ENCODE measurements at places on chromosomes 12 and 14. TPM values are rescaled to one million over a fixed set of nuclear protein-coding genes. Genes with fewer than 3 reads are reported as not detected.

DNA sequence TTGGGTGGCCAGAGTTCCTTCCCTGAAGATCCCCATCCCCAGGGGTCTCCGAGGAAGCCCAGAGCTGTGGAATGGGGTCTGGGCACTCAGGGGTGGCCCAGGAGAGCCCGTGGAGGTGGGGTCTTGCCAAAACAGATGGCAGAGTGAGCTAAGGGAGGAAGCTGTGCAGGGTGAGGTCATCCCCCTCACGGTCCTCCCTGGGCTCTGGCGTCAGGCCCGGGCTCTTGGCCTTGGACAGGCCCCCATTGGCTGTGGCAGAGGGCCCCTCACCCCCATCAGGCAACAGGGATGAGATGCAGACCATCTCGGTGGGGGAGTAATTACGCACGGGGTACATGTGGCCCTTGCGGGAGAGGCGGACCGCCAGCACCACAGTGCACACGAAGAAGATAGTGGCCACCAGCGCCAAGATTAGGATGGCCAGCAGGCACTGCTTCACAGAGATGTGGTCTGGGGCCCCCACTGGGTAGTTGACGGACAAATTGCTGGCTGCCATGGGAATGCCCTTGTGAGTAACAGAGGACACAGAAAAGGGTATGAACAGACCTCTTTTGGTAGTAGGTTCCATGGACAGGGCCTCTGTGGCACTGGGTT lies 10.7 kb downstream of the SELPLG start:
- H3K4me1 ChIP-seq, result no peaks in the 10 kb centered on the region
- H3K36me3 ChIP-seq, result no peaks in the 10 kb centered on the region
- peak overlapping the region; percentile 8 for H3K27ac ChIP-seq
- no peak overlapping the region for H3K4me3 ChIP-seq
- no peak for DNase-seq

DNA sequence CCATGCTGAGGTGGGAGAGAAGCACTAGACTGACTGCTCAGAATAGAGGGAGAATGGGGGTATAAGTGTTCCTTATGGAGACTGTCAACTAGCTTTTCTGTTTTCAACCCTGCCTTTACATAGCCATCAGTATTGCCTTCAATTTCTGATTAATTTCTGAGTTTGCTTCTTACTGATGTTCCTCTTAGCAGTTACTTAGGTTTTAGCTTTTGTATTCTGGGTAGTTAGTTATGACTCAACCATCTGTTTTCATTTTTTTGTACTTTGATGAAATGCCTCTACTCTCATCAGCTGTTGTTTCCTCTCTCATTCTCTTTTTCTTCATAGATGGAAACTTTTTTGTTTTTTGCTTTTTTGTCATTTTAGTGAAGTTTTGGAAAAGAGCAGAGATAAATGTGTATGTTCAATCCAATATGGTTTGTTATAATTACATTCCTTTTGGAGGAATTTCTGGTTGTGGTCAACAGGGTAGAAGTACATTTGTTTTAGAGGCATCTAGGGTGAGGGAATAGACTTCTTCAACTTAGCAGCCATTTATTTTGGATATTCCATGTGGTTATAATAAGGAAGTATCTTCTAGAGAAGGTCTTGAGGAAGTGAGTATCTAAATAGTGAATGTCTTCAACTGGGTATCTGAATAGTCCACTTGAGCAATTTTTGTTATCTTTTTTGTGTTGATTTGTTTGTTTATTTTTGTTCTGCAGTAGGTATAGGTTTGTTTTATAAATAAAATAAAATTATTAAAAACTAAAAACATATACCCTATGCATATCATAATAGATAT lies 29.6 kb downstream of the PMCH start:
- H3K36me3 ChIP-seq, result no peaks in the 10 kb centered on the region
- H3K4me3 ChIP-seq, result no peak overlapping the region
- DNase-seq, result no peak
- no peaks in the 10 kb centered on the region for H3K4me1 ChIP-seq
- no peak overlapping the region for H3K27ac ChIP-seq

DNA sequence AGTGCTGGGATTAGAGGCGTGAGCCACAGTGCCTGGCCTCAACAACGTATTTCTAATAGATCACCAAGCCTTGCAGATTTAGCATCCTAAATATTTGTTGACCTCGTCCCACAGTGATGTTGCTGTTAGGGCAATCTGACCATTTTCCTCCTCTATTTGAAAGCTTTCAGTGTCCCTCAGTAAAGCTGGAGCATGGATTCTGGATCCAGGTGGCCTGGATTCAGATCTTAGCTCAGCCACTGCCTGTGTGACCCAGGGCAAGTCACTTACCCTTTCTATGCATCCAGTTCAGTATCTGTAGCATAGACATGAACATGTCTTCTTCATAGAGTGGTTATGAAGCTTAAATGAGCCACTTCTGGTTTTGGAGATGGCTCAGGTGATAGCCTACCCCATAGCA lies 3.9 kb upstream of the HSP90AA1 start:
- no peak for DNase-seq
- H3K36me3 ChIP-seq, result no peaks in the 10 kb centered on the region
- H3K4me3 ChIP-seq, result no peak overlapping the region
- H3K27ac ChIP-seq, result no peak overlapping the region

GRCh38 chr14:90562652-90563051 lies 165.8 kb downstream of the CALM1 start:
- no peaks in the 10 kb centered on the region for H3K4me1 ChIP-seq
- no peak for DNase-seq
- no peaks in the 10 kb centered on the region for H3K36me3 ChIP-seq
- H3K27ac ChIP-seq, result no peak overlapping the region

DNA sequence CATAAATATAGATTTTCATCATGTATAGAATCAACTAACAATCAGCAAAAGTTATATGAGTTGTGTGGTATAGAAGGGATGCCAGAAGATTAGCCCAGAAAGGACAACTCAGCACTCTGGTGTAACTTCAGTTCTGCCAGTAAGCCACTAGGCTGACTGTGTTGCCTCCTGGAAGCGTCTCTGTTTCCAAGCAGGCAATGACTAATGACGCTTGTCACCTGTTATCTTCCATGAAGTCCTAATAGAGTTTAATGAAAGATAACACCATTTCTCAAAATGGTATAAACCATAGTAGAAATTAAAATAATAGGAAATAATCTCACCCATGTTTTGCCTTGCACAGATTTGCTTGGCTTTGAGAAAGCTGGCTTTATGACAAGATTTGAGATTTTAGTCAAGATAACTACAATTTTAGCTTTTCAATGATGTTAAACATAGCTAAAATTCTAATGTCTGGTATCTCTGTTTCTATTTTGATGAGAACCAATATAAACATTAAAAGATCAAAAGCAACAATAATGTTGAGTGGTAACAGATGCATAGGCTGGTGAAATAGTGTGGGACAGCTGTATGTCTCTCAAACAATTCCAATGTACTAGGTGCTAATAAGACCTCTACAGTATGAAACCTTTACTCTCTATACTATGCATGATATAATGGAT lies 9.0 kb upstream of the RNU6-7 start:
- DNase-seq, result no peak
- H3K27me3 ChIP-seq, result no peaks in the 10 kb centered on the region
- no peaks in the 10 kb centered on the region for H3K4me1 ChIP-seq
- H3K27ac ChIP-seq, result no peak overlapping the region

DNA sequence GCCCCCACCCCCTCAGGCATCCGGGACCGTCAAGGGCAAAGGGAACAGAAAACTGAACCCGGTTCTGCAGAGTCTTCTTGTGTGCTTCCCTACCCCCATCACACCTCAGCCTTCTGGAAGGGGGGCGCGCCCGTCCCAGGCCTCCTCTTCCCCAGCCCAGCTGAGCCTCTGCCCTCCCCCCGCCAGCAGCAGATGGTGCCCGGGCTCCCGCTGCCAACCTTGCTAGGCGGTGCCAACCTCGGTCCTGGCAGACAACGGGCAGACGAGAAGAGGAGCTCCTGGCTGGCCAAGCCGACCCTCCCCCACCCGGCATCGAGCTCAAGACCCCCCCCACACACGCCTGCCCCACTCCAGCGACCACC lies 8.7 kb downstream of the STAC3 start:
- peak overlapping the region; percentile 46 for H3K27ac ChIP-seq
- no peaks in the 10 kb centered on the region for H3K36me3 ChIP-seq
- H3K4me3 ChIP-seq, result peak overlapping the region; percentile 57
- peaks cover 19% of the 10 kb centered on the region for H3K4me1 ChIP-seq

The TBX5 gene
- not detected for total RNA-seq

The DEGS2 gene
- total RNA-seq, result 5.1 TPM

The MYL2 gene
- not detected for total RNA-seq

The PAPLN gene
- total RNA-seq, result 3.0 TPM

The KRT80 gene
- total RNA-seq, result 0.26 TPM
